ENCODE measurements at places on chromosomes 12 and 14. TPM values are rescaled to one million over a fixed set of nuclear protein-coding genes. Genes with fewer than 3 reads are reported as not detected.
A peak's percentile ranks its signal among the peaks of the same experiment; 100 is the strongest.

DNA sequence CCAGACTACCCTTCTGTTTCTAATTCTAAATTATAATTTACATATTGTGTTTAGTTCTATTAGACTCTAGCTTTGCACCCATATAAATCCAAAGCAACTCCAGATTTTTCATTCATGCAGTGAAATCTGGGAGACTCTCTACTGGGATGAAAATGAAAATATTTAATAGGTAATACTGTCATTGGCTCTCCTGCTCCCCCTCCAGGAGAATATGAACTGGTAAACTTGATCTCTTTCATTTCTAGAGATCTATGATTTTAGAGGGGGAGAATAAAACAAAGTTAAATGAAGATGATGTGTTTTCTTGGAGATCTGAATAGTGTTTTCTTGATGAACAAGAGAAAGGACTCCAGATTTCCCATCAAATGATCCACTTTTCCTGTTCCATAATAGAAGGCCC is 104.3 kb upstream of the TMCC3 start:
- DNase-seq, result no peak

DNA sequence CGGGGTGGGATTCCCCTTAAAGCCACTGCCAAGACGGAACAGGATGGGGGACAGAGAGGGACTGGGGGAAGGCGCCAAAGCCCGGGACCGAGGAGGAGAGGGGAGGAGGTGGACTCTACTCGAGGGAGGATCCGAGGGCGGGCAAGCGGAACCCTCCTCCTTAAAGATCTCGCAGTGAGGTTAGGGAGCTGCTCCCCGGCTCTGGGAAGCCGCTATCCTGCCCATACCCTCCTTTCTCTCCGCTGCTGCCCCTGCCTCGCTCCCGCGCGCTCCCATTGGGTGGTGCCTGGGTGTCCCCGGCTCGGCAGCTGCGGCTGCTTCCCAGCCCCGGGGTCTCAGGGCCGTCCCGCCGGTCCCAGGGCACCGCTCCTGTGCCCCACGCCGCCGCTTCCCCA is 16.4 kb downstream of the KRT18 start:
- DNase-seq, result no peak

DNA sequence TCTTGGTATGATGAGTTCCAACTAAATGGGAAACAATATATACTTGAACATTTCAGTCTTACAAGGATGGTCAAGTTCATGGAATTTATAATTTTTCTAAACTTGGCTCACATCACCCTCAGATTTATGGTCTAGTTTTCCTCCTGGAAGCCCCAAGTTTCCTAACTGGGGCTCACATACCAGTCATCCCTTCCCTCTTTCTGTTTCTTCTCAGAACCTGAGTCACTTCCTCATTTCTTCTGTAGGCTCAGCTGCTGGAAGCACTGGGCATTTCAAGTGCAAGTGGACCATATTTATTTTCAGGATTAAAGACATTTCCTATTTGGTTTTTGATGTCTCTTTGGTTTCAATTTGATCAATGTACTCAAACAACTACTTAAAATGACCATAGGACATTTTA is 55.4 kb downstream of the GRIP1 start:
- no peak for DNase-seq

GRCh38 chr14:91997492-91997891 is 42.4 kb downstream of the TRIP11 start:
- no peak for DNase-seq

DNA sequence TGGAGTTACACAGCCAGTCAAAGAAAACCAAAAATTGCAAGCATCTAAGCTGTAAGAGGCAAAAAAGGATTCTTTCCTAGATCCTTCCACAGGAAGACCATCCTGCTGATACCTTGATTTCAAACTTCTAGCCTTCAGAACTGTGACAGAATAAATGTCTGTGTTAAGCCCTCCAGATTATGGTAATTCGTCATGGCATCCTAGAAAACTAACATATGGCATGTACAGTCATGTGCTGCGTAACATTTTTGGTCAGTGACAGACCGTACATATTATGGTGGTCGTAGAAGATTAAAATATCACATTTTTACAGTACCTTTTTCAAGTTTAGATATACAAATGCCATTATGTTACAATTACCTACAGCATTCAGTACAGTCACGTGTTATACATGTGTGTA is 660.9 kb upstream of the LMO3 start:
- no peak for DNase-seq

GRCh38 chr12:28240853-28241252 is 50.6 kb downstream of the CCDC91 start:
- no peak for DNase-seq

DNA sequence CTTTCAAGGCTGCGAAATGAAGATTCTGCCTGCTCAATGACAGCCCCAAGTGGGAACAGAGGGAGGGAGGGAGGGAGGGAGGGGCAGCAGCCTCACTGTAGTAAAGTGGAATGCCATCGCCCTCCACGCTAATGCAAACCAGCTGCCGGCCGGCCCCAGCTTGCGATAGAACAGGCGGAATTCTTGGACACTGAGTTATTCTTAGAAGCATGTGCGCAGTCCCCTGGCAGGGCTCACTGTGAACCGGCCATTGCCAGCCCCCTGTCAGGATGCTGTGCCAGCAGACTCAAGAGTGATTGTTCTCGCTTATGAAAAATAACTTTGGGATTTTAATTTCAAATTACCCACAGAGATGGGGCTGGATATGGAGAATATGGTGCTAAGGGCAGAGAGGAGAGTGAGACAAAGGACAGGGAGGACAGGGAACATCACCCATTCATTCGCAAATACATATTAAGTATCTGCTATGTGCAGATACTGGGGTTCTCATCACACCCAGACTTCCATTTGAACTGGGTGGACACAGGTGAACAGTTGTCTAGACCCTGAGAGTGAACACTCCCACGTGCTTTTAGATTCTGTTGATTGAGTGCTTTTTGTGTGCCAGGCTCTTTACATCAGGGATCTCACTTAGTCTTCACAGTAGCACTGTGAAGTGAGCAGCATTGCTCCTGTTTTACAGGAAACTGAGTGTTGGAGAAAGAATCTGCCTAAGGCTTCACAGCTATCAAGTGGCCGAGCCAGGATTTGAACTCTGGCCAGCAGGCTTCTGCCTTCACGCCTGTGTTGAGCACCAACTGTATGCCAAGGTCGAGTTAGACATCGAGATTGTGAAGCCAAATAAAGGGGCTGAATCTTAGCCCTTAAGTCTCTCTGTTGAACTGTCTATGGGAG is 192.9 kb downstream of the C12orf75 start:
- peak; percentile 85 for DNase-seq

- DNase-seq, result no peak
These were observed 29.5 kb upstream of the TMPO start for GRCh38 chr12:98485792-98486340.

GRCh38 chr12:132471011-132471857 is 18.7 kb upstream of the FBRSL1 start:
- no peak for DNase-seq

- DNase-seq, result no peak
These were observed 331.9 kb upstream of the DIO2 start for GRCh38 chr14:80543211-80543610.

DNA sequence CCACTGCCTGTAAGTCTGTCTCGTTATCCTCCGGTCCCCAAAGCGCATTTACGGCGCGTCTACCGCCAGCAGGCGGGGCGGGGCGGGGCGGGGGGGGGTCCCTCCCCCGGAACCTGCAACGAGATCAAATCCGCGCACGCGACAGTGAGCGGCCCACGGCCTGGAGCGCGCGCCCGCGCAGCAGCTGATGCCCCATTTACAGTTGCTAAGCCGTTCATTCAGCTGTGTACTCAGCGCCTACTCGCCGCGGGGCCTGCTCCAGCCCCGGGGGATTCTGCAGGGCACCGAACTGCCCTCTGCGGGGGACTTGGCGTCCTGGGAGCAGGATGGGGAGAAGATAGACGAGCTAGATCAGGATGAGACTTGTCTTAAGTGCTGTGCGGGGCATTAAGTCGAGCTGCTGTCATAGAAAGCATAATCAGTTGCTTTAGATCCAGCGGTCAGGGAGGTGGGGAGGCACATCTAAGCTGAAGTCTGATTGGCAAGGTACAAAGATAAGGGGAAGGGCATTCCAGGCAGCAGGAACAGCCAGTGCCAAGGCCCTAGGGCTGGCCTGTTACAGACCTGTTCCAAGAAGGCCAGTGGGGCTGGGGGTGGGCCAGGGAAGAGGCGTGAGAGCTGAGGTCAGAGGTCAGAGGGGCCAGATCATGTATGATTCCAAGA is 1.4 kb upstream of the CCDC85C start:
- DNase-seq, result no peak

- DNase-seq, result no peak
These were observed 37.6 kb downstream of the SPATA7 start for GRCh38 chr14:88422919-88423650.

GRCh38 chr12:5345534-5345933 is 86.4 kb upstream of the NTF3 start:
- DNase-seq, result no peak

- no peak for DNase-seq
These were observed 55.4 kb upstream of the PYGL start for GRCh38 chr14:50999726-51000125.

The ABCC9 gene
- total RNA-seq, result 66.2 TPM

The DEPDC4 gene
- 0.62 TPM for total RNA-seq

The ZC3H10 gene
- total RNA-seq, result 6.0 TPM

The YY1 gene
- total RNA-seq, result 44.3 TPM

The BATF gene
- total RNA-seq, result 0.65 TPM

Measured in cardiac septum (tissue), 1 donor.